Activated naive CD4-positive, alpha-beta T cell treated with anti-CD3 and anti-CD28 coated beads, Interleukin-2, amount 10 ng/mL, durations not matched to agents 7 days and 5 days (primary cell): ENCODE measurements at places on chromosomes 13 and 19.

GRCh38 chr13:104043184-104043583 is 977.0 kb upstream of the SLC10A2 start:
- no peak for DNase-seq

- no peak for DNase-seq
These were observed 13.0 kb upstream of the STRN4 start for GRCh38 chr19:46759206-46759605.

- no peak for DNase-seq
These were observed 23.6 kb upstream of the PHF11 start for GRCh38 chr13:49472186-49472585.

GRCh38 chr19:35657904-35658700 is 8.2 kb upstream of the UPK1A start:
- DNase-seq: no peak

GRCh38 chr19:32017176-32017953 is 328.0 kb upstream of the ZNF507 start:
- no peak for DNase-seq

GRCh38 chr13:36432106-36432544 is at the start of gene CCNA1:
TSS of gene CCNA1 (plus strand) at chr13:36432495. CDS start at chr13:36433057, 562 bp downstream.
- DNase-seq: peak; percentile 22
